SW480 (cell line): ENCODE measurements at places on chromosomes 3 and 15.

GRCh38 chr15:33094336-33094735, 100.2 kb downstream of the FMN1 start:
- DNase-seq = no peak

- no peak for DNase-seq
Observed at GRCh38 chr15:27705056-27705455, 394.1 kb downstream of the OCA2 start.

DNA sequence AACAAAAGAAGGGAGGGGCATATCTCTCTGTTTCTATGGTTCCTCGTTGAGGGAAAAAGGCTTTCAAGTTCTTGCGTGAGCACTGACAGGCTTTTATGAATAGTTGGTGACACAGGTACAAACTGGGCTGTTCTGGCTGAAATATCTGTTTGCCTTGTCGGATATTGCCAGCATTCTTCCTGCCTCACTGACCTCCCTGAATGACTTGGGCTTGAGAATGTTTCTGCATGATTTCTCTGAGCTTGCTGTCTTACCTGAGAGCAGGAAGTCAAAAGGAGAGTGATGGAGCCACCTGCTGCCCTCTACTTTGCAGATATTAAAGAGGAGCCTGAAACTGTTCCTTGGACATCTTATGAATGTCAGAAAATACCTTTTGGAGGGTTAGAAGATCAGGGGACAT, 4.8 kb downstream of the GCNT3 start:
- peak; percentile 25 for DNase-seq

GRCh38 chr3:130259166-130259874, 86.2 kb upstream of the COL6A5 start:
- no peak for DNase-seq

DNA sequence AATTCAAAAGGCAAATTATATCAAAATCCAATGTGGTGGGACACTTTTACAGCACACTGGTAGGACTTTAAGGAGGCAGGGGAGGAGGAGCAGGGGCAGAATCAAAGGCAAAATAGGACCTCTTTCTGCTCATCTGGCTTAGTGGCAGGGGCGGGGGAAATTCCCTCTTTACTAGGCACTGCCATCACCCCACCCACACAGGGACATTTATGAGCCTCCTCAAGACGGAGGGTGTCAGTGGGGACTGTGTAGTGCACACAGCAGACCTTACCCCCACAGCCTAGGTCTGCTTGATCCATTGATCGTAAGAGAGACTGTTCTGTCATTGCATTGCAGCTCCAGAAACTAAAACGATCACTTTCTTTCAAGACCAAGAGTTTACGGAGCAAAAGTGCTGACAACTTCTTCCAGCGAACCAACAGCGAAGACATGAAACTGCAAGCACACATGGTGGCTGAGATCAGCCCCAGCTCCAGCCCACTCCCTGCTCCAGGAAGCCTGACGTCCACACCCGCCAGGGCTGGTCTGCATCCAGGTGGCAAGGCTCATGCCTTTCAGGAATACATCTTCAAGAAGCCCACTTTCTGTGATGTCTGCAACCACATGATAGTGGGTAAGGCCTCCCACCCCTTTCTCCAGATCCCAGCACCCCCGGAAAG, 62.9 kb downstream of the STAC start:
- DNase-seq = no peak

- no peak for DNase-seq
Observed at GRCh38 chr15:74178326-74179100, 5.0 kb downstream of the ISLR start.

DNA sequence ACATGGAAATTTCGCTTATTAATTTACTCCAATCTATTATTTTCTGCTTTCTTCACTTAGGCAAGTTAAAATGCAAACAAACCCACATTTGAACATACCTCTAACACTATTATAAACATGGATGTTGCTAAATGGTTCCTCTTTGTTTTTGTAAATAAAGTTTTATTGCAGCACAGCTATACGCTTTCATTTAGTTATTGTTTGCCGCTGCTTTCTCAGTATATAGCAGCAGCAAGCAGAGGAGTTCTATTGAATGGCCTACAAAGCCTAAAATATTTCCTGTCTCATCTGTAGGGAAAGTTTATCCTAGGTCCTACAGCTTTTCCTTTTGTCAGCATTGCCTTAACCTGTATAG, 7.9 kb upstream of the CHD2 start:
- no peak for DNase-seq

GRCh38 chr3:61357902-61358301, 106.7 kb upstream of the FHIT start:
- DNase-seq = no peak
